Cortex of kidney (tissue), 1 donor: ENCODE measurements at places on chromosomes 1 and 21.

DNA sequence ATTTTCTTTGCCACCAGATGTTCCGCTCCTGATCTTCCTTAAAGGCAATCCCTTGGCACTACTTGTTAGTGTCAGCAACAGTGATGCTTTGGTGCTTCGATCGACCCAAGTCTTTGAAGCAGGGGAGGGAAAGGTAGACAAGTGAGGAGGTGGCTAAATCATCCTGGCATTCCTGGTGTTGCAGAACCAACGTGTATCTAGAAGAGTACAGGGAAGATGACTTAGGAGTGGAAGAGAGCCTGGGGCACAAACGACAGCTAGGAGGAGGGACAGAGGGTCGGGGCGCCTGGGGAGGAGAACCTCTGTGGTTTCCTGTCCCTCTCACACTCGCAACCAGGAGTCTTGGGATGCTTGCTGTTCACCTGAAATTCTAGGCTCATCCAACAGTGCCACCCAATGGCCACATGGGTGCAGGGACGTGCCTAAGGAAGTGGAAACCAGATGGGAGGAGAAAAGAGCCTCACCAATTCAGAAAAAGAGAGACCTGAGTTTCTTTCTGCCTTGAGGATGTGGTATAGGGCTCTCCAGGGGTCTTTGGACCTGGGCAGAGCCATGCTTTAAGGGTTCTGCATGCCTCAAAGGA is 9.5 kb upstream of the KCNA2 start:
- DNase-seq = no peak

- DNase-seq = no peak
Observed at GRCh38 chr1:34190692-34191091, 14.0 kb downstream of the C1orf94 start.

DNA sequence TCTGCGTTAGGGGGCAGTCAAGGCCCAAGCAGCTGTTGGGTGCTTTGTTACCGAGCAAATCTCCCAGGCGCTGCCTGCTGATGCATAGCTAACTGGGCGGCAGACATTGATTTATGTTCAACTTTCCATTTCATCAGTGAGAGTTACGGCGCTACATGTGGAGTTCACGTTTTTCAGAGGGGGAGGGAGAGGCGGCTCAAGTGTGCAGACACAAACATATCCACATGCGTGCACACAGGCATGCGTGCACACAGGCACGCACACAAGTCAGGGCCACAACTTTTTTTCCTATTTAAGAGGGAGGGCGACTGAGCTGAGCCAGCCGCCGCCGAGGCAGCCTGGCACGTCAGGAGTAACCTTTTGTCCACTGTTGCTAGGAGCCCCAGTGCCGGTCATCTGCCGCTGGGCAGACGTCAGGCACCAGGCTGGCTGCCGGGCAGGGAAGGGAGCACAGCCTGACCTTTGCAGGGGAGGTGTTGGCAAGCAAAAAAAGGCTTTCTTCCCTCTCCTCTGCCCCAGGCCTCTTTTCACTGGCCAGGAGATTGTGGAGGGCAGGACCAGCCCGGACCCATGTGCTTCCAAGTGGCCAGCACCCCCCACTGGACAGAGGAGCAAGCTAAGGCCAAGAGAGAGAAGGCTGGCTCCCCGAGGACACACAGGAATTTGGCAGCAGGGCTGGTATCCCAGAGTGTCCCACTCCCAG is 73.3 kb downstream of the MRPL37 start:
- DNase-seq = peak; percentile 34

GRCh38 chr1:39852214-39852791 is 31.0 kb downstream of the TRIT1 start:
- DNase-seq = no peak

GRCh38 chr1:156253634-156254033 is 5.8 kb upstream of the PAQR6 start:
- no peak for DNase-seq

- DNase-seq = no peak
Observed at GRCh38 chr1:27992276-27992675, 32.5 kb downstream of the XKR8 start.

GRCh38 chr1:232428786-232429530 is 201.0 kb downstream of the SIPA1L2 start:
- DNase-seq = no peak

- no peak for DNase-seq
Observed at GRCh38 chr1:245288796-245289195, 134.0 kb downstream of the KIF26B start.

- no peak for DNase-seq
Observed at GRCh38 chr1:199791495-199791894, 236.0 kb upstream of the NR5A2 start.

GRCh38 chr1:119815361-119815760 is 4.1 kb upstream of the REG4 start:
- no peak for DNase-seq

DNA sequence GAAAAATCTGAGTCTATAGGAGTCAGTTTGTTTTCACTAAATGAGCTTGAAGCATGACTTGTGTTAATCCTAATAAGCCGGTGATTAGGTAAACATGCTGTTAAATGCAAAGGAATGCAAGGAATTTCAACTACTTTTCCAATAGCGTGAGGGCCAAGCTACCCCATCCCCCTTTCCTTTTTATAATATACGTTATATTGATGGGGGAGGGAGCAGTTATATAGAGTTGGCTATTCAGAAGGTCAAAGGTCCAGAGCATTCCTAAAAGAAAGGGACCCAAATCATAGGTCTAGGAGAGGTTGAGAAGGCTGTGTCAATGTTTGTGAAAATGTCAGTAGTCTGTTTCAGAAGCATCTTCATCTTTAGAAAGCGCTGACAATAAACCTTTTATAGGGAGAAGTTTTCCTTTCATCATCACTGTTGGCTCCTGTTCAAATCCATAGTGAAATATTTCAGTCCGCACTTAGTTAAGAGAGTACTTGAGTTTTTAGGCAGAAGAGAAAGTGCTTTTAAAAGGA is 3.8 kb downstream of the CCN1 start:
- no peak for DNase-seq

GRCh38 chr1:87684713-87685205 is 356.1 kb downstream of the LMO4 start:
- DNase-seq = no peak

DNA sequence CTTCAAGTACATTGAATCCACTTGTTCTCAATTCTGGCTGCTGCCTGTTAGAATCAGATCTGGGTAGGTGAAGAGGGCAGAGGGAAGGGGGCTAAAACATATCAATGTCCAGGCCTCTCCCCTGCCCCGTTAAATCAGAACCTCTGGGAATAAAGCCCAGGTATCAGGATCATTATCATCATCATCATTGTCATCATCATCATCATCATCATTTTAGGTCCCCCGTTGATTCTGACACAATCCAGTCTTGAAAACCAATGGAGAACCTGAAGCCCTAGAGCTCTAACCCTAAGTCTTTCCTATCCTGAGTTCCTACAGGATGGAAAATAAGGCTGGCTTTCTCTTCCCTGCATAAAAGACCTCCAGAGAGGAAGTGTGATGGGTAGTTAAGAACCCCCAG is 93.1 kb downstream of the TAS1R2 start:
- DNase-seq = no peak

DNA sequence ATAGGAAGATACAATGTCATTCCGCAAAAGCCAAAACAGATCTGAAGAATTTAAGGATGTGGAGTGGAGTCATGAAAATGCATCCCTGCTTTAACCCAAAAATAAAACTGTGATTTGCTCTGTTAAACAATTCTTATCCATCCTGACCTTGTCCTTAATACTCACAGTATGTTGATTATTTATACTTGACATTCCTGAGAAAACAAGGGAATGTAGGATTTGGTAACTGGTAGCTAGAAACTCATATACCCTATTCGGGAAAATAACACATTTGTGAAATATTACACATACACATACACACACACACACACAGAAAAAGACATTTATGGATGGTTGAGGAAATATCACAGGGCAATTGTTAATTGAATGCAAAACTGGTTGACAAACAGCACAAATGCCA is 80.2 kb downstream of the FMN2 start:
- DNase-seq = no peak

DNA sequence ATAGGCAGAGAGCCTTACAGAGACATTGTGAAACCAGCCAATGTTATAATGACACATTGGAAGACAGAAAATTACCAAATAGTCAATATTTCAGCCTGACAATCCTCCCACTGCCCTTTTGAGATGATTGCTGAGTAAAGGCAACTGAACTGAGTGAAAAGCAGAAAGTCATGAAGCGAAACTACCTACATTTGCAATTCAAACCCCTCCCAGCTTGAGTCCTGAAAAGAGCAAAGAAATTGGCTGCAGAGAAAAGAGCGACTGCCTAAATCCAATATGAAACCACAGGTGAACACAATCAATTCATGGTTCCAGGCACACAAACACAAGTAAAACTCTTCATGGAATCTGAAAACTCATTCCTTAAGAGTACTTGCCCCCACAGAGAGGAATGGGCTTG is 143.4 kb upstream of the CHRM3 start:
- no peak for DNase-seq

DNA sequence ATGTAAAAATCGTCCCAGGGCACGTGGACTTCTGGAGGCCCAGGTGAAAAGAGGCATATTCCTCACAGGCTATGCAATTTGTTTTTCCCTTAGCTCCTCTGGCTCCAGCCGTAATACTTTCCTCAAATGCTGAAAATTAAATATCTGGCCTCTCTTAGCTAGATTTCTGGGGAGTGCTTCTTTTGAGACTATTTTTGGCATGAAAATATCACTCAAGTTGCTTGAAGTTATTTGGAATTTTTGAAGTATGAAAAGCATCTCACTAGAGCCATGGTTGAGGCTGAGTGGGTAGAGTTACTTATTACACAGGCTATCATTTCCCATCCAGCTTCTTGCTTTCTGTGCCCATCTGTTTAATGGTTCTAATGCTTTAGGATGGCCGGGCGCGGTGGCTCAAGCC is 59.7 kb downstream of the MYOM3 start:
- no peak for DNase-seq

DNA sequence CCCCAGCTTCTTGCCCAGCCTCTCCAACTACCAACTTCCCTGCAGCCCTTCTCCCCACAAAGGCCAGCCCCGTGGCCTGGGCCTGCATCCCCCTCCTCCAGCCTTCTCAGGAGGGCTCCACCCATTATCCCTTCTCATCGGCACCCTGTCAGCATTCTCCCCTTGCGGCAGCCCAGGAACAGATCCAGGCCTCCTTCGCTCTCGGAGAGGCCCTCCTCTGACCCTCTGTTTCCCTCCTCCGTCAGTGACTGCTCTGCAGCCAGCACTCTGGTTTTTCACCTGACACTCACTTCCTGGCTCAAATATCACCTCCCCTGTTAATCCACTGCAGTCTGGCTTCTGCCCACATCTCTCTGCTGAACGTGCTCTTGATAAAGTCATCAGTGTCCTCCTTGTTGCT is 17.5 kb downstream of the ADGRB2 start:
- DNase-seq = no peak

GRCh38 chr1:161037661-161038522 is 872 bp downstream of the TSTD1 start:
- no peak for DNase-seq

GRCh38 chr21:16072737-16073136 is 343.0 kb downstream of the USP25 start:
- no peak for DNase-seq

DNA sequence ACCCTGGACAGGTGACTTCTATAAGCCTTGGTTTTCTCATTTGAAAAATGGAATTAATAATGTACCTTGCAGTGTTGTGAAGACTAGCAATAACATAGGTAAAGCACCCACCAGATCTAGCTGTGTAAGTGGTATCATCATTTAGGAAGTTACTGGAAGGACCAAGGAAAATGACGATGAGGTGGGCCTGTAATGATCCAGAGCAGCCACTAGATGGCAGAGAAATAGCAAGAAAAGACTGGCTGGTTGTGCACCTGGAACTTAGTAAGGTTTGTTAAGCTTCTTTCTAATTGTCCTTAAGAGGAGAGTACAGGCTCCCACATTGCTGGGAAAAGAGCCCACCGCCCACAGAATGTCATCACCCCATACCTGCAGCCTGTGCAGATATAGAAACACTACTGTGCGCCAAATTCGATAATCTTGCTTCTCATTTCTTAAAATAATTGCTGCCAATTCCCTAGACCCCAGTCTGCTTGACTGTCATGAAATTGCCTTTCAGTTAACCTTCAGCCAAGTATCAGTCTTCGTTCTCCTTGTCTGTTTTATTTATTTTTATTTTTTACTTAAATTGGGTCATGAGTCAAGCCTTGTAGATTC is 37.2 kb downstream of the WNT4 start:
- DNase-seq = no peak

- no peak for DNase-seq
Observed at GRCh38 chr1:188689542-188689941, 1788.1 kb downstream of the BRINP3 start.

- DNase-seq = no peak
Observed at GRCh38 chr1:75330624-75331023, 196.4 kb downstream of the LHX8 start.

- no peak for DNase-seq
Observed at GRCh38 chr1:242212401-242212800, 213.5 kb upstream of the MAP1LC3C start.

DNA sequence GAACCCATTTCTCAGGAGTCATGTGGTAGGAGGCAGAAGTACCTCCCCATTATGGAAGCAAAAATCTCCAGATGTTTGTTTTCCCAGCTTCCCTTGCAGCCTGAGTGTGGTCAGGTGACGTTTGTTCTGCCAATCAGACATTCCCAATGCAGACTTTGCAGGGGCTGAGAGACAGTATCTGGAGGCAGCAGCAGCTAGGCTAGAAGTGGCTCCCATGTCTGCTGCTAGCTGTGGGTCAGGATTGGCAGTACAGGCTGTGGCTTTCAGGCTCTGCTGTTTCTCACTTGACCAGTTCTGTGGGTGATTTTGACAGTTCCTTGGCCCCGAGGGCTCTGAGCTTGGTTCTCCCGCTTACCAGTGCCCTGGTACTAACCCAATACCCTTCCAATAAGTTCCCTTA is 58.6 kb upstream of the NBPF3 start:
- no peak for DNase-seq

DNA sequence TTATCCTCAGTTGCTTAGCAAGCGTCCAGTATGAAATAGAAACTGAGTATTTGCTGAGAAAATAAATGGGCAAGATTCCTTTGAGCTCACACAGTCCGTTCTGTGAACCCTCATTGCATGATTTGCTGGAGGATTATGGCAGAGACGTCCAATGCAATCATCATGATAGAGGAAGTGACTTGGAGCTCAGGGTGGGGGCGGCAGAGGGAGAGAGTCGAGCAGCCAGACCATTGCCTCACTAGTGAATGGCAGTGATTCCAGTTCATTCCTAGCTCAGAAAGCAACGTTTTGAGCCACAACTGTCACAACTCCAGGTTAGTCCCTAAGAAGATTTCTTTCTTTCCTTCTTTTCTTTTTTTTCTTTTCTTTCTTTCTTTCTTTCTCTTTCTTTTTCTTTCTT is 27.5 kb upstream of the COL9A2 start:
- DNase-seq = no peak

GRCh38 chr1:150887018-150887417 is at the start of gene CTXND2:
TSS of gene CTXND2 (plus strand) at chr1:150887136. CDS start at chr1:150912315, 25,179 bp downstream.
- no peak for DNase-seq
